ENCODE measurements at places on chromosomes 11 and 22.

DNA sequence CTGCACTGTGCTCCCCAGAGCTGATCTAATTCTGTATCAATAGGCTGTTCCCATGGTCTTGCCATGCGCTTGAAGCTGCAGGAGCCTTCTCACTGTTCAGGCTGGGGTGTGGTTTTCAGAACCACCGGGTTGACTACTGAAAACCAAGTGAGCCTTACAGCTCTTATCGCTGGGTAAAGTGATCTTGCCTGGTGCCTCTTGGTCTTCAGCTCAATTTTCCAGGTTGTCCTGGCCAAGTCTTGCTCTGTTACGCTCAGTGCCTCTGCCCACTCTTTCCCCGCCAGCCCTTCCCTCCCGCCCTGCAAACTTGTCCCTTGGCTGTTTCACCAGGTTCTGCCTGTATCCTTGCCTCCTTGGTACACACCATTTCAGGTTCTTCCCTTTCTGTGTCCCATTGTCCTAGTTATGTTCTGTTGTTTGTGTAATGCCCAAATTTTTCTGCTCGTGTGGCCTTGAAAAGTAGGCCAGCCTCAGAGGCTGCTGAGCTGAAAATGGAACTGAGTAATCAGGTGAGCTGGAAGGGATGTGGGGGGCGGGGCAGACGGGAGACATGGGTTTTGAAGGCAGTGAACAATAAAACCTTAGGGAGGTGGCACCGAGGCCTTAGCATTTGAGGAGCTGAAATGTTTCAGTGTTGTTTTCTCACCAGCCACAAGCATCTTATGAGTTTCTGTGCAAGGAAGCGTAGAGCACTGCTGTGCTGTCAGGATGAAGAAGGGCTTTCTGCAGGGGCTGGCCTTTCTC, 11.2 kb downstream of the PEX26 start:
- DNase-seq: no peak

DNA sequence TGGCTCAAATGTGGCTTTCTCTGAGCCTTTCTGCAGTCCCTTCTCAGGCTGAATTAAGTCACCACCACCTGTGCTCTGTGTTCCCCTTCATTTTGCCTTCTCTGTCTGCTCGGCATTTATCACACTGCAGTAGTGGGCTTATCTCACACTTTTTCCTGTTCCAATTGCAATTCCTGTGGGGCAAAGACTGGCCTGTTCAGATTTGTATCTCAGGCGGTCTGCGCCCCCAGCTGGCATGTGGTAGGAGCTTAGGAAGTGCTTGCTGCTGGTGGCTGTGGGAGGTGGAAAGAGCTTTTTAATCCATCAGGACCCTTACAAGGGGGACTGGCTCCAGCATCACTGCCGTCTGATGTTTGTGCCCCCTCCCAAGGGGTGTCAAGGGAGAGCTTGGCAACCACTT, 21.2 kb downstream of the BMAL1 start:
- no peak for DNase-seq

GRCh38 chr11:65868076-65868667, 4.4 kb downstream of the EFEMP2 start:
- no peak for DNase-seq

- no peak for DNase-seq
Measured at GRCh38 chr22:23512721-23513120, 67.4 kb downstream of the IGLL1 start.
